Daoy (cell line): ENCODE measurements at places on chromosomes 6 and 20. TPM values are rescaled to one million over a fixed set of nuclear protein-coding genes. Genes with fewer than 3 reads are reported as not detected.

NTSR1 gene
- total RNA-seq, result 0.17 TPM in 1 of 2 replicates, not detected in the other

DNA sequence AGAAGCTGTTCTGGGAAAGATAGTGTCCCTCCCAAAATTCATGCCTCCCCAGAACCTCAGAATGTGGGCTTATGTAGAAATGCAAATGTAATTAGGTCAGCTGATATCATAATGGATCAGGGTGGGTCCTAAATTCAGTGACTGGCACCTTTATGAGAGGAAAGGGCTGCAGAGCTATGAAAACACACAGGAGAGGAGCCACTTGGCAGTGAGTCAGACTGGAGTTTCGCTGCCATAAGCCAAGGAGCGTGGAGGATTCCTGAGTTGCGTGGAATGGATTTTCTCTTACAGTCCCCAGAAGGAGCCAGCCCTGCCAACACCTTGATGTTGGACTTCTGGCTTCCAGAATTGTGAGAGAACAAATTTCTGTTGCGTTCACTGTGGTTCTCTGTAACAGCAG is 249.8 kb upstream of the PMEPA1 start:
- DNase-seq, result peak; percentile 13

RAMACL gene
- 0.34 and 0.86 TPM in 2 replicates for total RNA-seq

RHAG gene
- not detected in 2 replicates for total RNA-seq

SGK2 gene
- 0.06 TPM in 1 of 2 replicates, not detected in the other for total RNA-seq

OPRL1 gene
- 0.33 and 0.51 TPM in 2 replicates for total RNA-seq

HEY2 gene
- total RNA-seq, result 0.77 and 1.2 TPM in 2 replicates

GRCh38 chr6:21666201-21666691 is 72.7 kb downstream of the SOX4 start:
- peak; percentile 30 for DNase-seq

HELZ2 gene
- total RNA-seq, result 19.2 and 19.3 TPM in 2 replicates

DNA sequence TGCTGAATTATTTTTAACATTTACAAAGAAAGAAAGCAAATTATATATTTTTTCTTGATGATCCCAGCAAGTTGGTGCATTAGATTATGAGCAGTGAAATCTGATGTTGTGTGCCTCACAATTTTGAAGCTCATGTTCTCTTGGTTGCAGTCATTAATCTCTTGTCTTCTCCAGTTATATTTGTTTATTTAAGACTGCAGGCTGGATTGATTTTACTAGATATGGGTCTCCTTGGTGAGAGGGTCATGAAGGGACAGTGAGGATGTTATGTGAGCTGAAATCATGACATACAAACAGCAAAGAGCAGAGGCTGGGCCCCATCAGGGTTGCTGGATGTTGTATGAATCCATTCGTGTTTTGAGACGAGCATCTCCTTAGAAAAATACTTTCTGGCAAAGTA is 64.2 kb upstream of the AKIRIN2 start:
- DNase-seq, result no peak

SLC24A3 gene
- 0.06 TPM in 1 of 2 replicates, not detected in the other for total RNA-seq
